NCI-H2029 treated with DMSO at 0.1 percent for 48 hours (cell line): ENCODE measurements at places on chromosomes 7 and 10.

DNA sequence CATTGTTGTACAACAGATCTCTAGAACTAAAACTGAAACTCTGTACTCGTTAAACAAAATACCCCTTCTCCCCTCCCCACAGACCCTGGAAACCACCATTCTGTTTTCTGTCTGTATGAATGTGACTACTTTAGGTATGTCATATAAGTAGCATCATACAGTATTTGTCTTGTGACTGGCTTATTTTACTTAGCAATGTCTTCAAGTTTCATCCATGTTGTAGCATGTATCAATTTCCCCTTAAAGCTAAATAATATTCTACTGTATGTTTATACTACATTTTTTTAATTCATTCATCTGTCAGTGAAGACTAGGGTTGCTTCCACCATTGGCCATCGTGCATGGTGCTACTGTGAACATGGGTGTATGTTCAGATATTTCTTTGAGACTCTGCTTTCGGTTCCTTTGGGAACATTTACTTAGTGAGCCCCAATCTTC, 71.2 kb upstream of the RPA3 start:
- DNase-seq, result no peak

DNA sequence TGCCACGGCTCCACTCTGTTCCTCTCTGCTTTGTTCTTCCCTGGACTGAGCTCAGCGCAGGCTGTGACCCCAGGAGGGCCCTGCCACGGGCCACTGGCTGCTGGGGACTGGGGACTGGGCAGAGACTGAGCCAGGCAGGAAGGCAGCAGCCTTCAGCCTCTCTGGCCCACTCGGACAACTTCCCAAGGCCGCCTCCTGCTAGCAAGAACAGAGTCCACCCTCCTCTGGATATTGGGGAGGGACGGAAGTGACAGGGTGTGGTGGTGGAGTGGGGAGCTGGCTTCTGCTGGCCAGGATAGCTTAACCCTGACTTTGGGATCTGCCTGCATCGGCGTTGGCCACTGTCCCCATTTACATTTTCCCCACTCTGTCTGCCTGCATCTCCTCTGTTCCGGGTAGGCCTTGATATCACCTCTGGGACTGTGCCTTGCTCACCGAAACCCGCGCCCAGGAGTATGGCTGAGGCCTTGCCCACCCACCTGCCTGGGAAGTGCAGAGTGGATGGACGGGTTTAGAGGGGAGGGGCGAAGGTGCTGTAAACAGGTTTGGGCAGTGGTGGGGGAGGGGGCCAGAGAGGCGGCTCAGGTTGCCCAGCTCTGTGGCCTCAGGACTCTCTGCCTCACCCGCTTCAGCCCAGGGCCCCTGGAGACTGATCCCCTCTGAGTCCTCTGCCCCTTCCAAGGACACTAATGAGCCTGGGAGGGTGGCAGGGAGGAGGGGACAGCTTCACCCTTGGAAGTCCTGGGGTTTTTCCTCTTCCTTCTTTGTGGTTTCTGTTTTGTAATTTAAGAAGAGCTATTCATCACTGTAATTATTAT, 1.2 kb downstream of the CLDN4 start:
- DNase-seq, result peak; percentile 91

- no peak for DNase-seq
These were observed 117.9 kb downstream of the NPY start for GRCh38 chr7:24401628-24402593.

- DNase-seq, result no peak
These were observed 4.4 kb downstream of the RASSF4 start for GRCh38 chr10:44963772-44964633.

DNA sequence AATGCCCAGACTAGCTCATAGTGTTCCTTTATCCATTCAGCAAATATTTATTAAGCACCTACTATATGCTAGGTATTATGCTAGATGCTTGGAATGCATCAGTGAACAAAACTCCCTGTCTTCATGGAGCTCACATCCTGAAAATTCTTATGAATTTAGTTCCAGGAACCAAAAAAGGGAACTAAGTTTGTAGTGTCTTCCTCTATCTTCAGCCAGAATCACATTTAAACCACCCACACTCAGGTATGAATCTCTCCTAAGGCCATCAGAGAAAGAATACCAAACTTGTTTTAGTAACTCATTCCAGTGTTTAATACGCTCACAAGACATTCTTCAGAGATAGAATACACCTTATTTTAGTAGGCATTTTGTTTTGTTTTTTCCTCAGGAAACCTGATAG, 10.1 kb upstream of the EGR2 start:
- no peak for DNase-seq

DNA sequence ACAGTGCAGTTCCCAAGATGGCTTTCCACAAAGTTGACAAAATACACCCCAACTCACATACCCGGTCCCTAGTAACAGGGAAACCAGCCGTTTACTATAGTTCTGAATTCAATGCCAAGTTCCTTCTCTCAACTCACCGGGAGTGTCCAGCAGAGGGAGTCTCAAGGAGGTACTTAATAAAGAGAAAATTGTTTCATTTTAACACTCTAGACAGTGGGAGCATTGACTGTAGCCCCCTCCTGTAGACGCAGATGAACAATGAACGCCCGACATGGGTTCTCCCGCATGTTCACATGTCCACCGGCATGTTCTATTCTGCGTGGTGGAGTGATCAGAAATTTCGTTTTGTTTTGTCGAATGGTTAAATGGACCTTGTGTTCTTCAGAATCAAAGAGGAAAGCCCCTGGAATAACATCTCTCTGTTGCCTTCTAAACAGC, 1.9 kb downstream of the HIPK2 start:
- DNase-seq, result peak; percentile 55

- DNase-seq, result no peak
These were observed 50.0 kb downstream of the MAGI2 start for GRCh38 chr7:79403451-79403850.

GRCh38 chr7:128427289-128427891, 17.6 kb upstream of the IMPDH1 start:
- peak; percentile 35 for DNase-seq

DNA sequence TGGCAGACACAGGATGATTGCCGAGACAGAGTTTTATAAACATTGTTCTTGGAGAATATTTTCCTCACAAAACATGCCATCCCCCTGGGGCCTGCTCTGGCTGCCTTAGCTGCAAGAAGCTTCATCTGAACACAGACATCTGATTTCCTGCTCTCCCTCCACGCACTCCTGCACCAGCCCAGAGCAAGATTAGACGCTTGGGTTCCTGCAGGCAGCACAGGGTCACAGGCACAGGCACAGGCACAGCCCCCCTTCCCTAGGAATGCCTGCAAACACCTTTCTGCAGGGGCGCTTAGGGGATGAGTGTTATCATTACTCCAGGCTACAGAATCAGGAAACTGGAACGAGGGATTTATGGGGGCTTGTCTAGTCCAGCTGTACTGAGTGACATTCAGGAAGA, 450.3 kb downstream of the GRID1 start:
- DNase-seq, result no peak

- DNase-seq, result peak; percentile 39
These were observed 18.6 kb downstream of the FOXK1 start for GRCh38 chr7:4700577-4701235.

DNA sequence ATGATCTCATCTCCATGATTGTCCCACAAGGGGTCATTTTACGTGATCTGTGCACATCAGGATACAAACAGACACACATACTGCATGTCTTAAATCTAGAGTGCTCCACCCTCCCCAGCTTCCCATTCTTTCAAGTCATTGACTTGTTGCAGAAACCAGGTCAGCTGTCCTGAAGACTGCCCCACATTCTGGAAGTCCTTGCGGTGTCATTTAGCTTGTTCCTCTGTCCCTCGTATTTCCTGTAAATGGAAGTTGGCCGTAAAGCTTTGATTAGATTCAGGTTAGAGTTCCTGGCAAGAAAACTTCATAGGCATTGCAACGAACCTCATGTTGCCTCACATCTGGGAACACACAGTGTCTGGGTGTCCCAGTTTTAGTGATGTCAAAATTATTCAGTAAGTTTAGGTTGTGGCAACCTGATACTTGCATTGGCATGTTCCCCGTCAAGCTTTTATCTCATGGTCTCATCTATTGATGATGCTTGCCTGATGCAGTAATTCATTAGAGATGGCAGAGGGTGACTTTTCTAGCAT, 417.4 kb upstream of the GALNT17 start:
- DNase-seq, result no peak

DNA sequence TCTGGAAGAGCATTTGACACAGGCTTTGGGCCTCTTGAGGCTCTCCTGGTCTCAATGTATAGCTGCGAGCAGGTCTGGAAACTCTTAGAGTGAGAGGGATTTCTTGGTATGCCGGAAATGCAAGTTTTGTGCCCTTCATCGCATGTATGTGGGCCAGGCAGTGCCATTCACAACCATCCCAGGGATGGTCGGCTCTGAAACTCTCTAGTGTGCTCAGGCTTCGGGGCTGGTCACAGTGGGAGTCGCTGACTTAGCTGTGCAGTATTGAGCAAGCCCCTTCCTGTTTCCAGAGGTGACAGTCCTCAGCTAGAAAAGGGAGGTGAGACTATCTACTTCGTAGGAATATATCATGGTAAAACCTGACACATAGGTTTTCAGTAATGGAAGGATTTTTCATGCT, 2.0 kb upstream of the AOAH start:
- no peak for DNase-seq

DNA sequence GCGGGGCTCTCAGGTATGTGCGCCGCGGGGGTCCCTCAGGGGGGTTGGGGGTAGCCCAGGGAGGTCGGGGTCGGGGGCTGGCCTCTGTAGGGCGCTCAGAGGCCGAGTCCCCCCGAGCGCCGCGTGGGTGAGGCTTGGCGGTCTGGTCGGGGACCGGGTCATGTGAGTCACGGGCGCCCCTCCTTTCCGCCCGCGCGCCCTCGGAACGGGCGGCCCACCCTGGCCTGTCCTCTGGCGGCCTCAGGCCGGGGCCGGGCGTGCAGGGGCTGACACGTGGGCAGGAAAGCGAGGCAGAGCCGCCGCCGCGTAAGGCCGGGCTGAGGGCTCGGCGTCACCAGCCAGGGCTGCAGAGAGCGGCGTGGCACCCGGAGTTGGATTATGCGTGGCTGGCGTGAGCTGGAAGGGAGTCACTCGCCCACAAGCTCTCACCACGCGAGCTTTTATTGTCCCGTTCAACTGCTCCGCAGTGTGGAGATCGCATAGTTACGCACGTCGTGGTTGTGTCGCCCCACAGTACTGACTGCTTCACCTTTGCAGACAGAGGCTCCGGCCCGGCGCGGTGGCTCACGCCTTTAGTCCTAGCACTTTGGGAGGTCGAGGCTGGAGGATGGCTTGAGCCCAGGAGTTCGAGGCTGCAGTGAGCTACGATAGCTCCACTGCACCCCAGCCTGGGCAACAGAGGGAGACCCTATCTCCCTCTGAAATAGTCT, 385 bp downstream of the SHLD2 start:
- no peak for DNase-seq

DNA sequence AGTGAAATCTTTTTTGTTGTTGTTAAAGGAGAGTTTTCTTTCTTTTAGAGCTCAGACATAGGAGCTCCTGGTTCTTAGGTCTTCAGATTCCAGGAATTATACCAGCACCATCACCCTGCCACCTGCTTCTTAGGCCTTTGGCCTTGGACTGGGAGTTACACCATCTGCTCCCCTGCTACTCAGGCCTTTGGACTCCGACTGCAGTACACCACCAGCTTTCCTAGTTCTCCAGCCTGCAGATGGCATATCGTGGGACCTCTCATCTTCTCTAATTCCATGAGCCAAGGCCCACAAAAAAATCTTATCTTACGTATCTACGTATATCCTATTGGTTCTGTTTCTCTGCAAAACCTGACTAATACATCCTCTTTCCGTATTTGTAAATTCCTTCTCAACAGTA, 5.1 kb upstream of the TACC2 start:
- DNase-seq, result no peak

- no peak for DNase-seq
These were observed 280.9 kb upstream of the LYZL1 start for GRCh38 chr10:29007748-29008610.

DNA sequence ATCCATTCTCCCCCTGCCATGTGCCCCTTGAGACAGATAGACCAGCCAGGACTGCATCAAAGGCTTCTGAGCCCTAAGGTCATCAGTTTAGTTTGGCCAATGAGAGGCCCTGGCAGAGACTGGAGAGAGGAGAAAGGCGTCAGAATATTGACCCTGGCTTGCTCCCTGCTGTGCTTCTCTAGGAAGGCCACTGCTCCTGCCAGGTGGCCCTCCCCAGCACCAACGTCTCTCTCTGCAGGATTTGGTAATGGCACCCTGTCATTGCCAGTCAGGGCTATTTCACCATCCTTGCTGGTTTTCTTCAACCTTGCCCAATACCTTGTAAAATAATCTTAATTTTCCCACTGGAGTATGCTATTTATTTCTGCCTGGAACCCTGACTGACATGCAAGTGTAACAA, 38.8 kb upstream of the ZRANB1 start:
- no peak for DNase-seq

- no peak for DNase-seq
These were observed 300.9 kb upstream of the NPSR1 start for GRCh38 chr7:34357068-34357467.

- DNase-seq, result peak; percentile 58
These were observed 184.5 kb upstream of the NFE2L3 start for GRCh38 chr7:25967278-25968204.

DNA sequence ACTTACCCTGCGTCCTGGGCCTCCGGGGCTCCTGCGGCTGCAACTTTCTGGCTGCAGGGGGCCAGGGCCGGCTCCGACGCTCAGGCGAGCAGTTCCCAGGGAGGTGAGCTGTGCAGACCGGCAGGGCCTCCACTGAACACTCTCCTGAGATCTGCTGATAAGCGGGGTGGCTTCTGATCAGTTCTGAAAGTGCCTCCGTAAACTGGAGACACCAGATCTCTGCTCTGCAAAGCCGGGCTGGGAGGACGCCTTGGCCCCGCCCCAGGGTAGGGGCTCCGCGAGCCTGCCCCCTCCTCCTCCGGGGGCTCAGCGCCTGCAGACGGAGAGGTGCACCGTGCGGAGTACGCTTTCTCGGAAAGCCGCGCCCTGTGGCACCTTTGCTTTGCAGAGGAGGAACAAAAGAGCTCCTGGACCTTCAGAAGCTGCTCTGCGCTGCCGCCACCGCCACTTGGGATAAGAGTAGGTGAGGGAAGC, 141.3 kb upstream of the VKORC1L1 start:
- no peak for DNase-seq

DNA sequence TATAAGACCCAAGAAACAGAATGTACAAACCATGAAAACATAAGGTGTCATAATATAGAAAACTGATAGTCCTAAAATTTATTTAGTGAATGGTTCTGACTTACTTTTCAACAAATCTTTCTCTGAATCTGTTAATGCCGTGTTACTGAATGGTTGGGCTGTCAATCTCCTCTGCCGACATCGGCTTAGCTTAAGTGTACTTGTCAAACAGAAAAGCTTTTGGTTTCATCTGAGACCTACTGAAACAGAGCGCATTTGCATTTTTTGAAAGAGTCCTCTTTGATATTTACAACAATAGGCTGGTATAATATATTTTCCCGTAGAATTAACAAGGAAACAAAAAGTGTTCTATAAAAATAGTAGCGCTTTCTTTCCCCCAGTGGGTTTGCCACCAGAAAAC, 120.9 kb upstream of the ZNF804B start:
- DNase-seq, result no peak
